ENCODE measurements at places on chromosomes 11 and 22. TPM values are rescaled to one million over a fixed set of nuclear protein-coding genes. Genes with fewer than 3 reads are reported as not detected.

Gene ACRV1
- total RNA-seq, result not detected

Gene DGAT2
- total RNA-seq, result 8.0 TPM

Gene FAM227A
- 0.39 TPM for total RNA-seq

Gene SLC6A5
- total RNA-seq, result not detected

Gene PVALB
- not detected for total RNA-seq

Gene CALCB
- 1.7 TPM for total RNA-seq

Gene APOBEC3C
- total RNA-seq, result 99.8 TPM

Gene NXPE1
- total RNA-seq, result not detected

Gene MMP1
- not detected for total RNA-seq

Gene OR51B5
- not detected for total RNA-seq

Gene MMP10
- not detected for total RNA-seq

Gene CHST1
- not detected for total RNA-seq

Gene ANO1
- not detected for total RNA-seq

Gene MAML2
- 13.9 TPM for total RNA-seq

Gene MUC5AC
- not detected for total RNA-seq

Gene OR10A3
- total RNA-seq, result not detected

Gene NDUFS8
- 126 TPM for total RNA-seq

Gene SCGB1A1
- not detected for total RNA-seq

Gene POU2AF3
- total RNA-seq, result not detected

Gene PGA5
- not detected for total RNA-seq

Gene MRGPRX3
- total RNA-seq, result not detected

Gene NPAS4
- total RNA-seq, result 0.07 TPM

Gene MDK
- 6.5 TPM for total RNA-seq

Gene RIMBP3C
- 0.68 TPM for total RNA-seq

Gene NEFH
- 3.1 TPM for total RNA-seq

Gene C22orf31
- total RNA-seq, result not detected

Gene CRYBB2
- not detected for total RNA-seq

Gene APOL3
- 221 TPM for total RNA-seq

Gene SNX32
- total RNA-seq, result 2.3 TPM

Gene OR51I1
- total RNA-seq, result not detected

Gene SLC7A4
- not detected for total RNA-seq

Gene MOV10L1
- not detected for total RNA-seq

Gene SLC43A1
- total RNA-seq, result 12.9 TPM

Gene PNPLA5
- total RNA-seq, result not detected

Gene MRGPRE
- not detected for total RNA-seq
